ENCODE measurements at places on chromosomes 16 and 17. TPM values are rescaled to one million over a fixed set of nuclear protein-coding genes. Genes with fewer than 3 reads are reported as not detected.

- DNase-seq = no peak
Observed at GRCh38 chr17:27660436-27660835, 29.4 kb downstream of the LGALS9 start.

DNA sequence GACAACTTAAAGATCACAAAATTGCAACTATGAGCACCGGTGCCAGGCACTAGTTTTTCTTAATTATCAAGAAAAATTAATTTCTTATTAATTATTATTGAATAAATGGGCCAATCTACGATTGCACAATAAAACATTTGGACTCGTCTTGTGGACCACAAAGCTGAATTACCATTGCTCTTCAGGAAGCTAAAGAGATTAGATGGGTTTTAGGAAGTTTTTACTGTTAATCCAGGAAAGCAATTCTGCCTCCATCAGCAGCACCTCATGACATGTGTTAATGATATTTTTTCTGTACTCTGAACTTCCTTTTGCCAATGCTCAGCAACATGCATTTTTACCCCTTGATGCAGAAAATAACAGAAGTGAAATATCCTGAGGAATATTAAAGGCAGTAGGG is 37.9 kb downstream of the HS3ST3A1 start:
- no peak for DNase-seq

CCP110 gene
- 17.7 TPM for total RNA-seq

GRCh38 chr16:85557083-85557970 is 55.8 kb upstream of the GSE1 start:
- DNase-seq = no peak

GRCh38 chr16:1712791-1713261 is 6.8 kb downstream of the MAPK8IP3 start:
- DNase-seq = no peak

DNA sequence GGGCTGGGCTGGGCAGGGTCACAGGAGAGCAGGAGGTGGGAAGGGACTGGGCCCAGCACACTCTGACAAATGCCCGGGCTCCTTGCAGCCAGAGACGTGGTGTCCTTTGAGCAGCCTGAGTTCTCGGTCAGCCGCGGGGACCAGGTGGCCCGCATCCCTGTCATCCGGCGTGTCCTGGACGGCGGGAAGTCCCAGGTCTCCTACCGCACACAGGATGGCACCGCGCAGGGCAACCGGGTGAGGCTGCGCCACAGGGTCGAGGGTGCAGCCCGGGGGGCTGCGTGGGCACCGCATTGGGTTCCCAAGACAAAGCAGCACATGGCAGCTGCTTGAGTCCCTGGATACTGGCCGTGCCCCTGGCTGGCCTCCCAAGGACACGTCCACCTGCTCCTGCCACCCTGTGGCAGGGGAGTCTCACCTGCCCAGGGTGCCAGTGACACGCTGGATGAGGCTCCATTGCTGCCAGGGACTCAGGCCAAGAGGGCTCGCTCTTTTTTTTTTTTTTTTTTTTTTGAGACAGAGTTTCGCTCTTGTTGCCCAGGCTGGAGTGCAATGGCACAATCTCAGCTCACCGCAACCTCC is 21.3 kb downstream of the GALK1 start:
- DNase-seq = no peak

MMP28 gene
- 32.2 TPM for total RNA-seq

C17orf78 gene
- not detected for total RNA-seq

DNA sequence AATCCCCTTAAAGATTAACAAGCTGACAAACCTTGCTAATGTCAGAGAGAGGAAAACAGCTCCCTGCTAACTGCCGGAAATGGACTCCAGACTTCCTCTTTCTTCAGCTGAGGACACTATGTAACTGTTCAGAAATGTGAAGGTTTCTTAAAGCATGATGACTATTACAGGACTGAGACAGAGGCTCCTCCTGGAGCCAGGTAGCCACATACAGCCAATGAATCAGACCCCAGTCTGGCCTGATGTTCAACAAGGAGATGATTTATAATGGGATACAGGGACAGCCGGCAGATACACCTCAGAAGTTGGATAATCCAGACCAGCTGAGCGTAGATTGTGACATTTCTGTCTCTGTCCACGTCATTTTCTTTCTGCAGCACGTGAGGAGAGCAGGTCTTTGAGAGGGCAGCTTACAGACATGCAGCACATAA is 216.2 kb downstream of the HS3ST3A1 start:
- no peak for DNase-seq

SLC13A2 gene
- not detected for total RNA-seq

- no peak for DNase-seq
Observed at GRCh38 chr16:58433569-58433951, 41.3 kb downstream of the GINS3 start.

- peak; percentile 90 for DNase-seq
Observed at GRCh38 chr16:14285513-14286367, 214.6 kb downstream of the MRTFB start.

MMP15 gene
- total RNA-seq = 2.9 TPM

- no peak for DNase-seq
Observed at GRCh38 chr17:41212524-41213169, 13.8 kb upstream of the KRTAP9-2 start.

KRTAP1-5 gene
- total RNA-seq = not detected

MIS12 gene
- total RNA-seq = 9.3 TPM

C17orf50 gene
- not detected for total RNA-seq

BIRC5 gene
- total RNA-seq = 3.4 TPM

- no peak for DNase-seq
Observed at GRCh38 chr17:52048137-52048898, 110.2 kb downstream of the CA10 start.

GRCh38 chr16:21277045-21277926 is 804 bp downstream of the CRYM start:
- peak; percentile 34 for DNase-seq

CBFA2T3 gene
- 2.7 TPM for total RNA-seq

DNA sequence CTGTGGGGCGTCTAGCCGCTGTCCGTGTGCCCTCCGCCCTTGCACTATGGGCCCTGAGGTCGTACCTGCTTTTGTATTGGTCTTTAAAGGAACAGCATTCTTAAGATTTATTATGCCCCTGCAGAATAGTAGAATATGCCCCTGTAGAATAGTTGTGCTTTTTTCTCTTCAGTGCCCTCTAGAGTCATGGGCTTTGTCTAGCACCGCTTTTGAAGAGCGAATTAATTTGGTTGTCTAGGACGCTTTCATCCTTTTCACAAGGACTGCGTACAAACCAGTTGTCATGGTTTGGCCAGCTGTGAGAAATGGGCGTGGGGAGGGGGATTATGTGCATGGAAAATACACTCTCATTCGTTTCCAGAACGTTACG is 621 bp downstream of the CEP95 start:
- no peak for DNase-seq

DNA sequence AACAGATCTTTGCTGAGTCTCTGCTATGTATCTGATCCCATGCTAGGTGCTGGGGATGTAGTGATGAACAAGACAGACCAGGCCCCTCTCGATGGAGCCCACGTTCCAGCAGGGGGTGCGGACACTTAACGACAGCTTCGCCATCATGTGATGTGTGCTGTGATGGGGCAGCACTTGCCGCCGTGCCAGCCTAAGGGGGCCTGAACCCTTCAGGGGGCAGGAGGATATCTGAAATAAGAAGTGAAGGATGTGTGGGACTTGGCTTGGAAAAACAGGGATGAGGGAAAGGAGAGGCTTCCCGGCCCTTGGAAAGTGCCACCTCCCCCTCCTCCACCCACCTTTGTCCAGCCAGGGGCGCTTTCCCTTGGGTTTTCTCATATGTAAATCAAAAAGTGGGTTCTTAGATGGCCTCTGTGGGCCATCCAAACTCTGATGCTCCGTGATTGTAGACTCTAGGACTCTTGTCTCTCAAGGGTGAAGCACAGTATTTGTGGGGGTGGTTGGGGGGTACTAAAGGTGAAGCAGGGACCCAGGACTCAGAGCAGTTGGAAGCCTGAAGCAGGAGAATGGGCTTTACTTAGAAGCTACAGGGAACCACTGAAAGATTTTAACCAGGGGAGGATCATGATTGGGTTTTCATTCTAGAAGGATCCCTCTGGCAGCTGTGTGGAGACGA is 4.0 kb upstream of the DLX3 start:
- DNase-seq = peak; percentile 74

GRCh38 chr16:87895641-87896141 is 26.4 kb upstream of the SLC7A5 start:
- no peak for DNase-seq

DNA sequence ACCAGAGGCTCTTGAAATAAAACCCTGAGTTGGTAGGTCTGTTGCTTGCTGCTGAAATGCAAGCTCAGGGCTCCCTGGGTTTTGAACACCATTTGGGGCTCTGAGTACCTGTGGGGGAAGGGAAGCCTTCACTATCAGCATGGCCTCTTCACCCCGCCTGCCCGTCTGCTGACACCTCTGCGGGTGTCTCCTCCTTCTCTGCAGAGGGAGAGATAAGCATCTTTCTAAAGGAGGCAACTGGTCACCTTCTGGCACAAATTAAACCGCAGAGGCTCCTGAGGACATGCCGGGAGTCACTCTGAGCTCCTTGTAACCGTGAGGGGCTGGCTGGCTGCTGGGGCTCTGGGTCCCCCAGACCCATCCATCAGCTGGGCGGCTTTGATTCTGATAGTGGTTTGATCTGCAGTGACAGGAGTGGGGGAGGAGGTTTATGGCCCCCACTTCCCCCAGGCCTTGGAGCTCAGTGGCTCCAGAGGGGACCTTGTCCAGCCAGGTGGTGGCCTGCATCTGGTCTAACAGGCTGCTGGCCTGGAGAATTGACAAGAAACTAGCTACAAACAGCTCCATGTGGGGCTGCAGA is 123.5 kb downstream of the IRF8 start:
- no peak for DNase-seq

- DNase-seq = no peak
Observed at GRCh38 chr17:10034719-10035475, 129.8 kb upstream of the RCVRN start.

GRCh38 chr17:35529866-35530265 is 7.6 kb downstream of the SLFN12L start:
- no peak for DNase-seq

- no peak for DNase-seq
Observed at GRCh38 chr16:53131050-53131362, 76.2 kb downstream of the CHD9 start.

- DNase-seq = no peak
Observed at GRCh38 chr17:81578561-81579225, 26.5 kb upstream of the FAAP100 start.

GRCh38 chr17:64551461-64551860 is 44.7 kb downstream of the CEP95 start:
- no peak for DNase-seq

GLP2R gene
- total RNA-seq = 2.9 TPM

- DNase-seq = no peak
Observed at GRCh38 chr16:85027958-85028684, 526 bp downstream of the KIAA0513 start.

All from vagina (tissue), 2 donors.